ENCODE measurements at places on chromosomes 2 and 18. TPM values are rescaled to one million over a fixed set of nuclear protein-coding genes. Genes with fewer than 3 reads are reported as not detected.

Gene SPAST
- 37.6 TPM for total RNA-seq

Gene LYG2
- total RNA-seq, result not detected

Gene HIBCH
- total RNA-seq, result 14.2 TPM

Gene GAD1
- not detected for total RNA-seq

Gene HRH4
- 0.10 TPM for total RNA-seq

Gene TXNDC2
- total RNA-seq, result 0.10 TPM

Gene SKOR2
- total RNA-seq, result not detected

Gene DUSP28
- 2.6 TPM for total RNA-seq

Gene KCNF1
- 1.3 TPM for total RNA-seq

Gene IFIH1
- total RNA-seq, result 5.9 TPM

Gene CYRIA
- total RNA-seq, result 31.4 TPM

Gene PPM1G
- total RNA-seq, result 120 TPM

Gene CREG2
- 8.6 TPM for total RNA-seq

Gene CLEC4F
- total RNA-seq, result not detected

Gene ZBTB7C
- not detected for total RNA-seq

Gene CPLX4
- not detected for total RNA-seq

Gene CAVIN2
- 335 TPM for total RNA-seq

Gene ABCG8
- not detected for total RNA-seq

Gene DHRS9
- 3.7 TPM for total RNA-seq

Gene CDH7
- total RNA-seq, result not detected

Gene ZEB2
- 16.7 TPM for total RNA-seq

Gene C1QL2
- not detected for total RNA-seq

Gene TDRD15
- total RNA-seq, result not detected

Gene VWC2L
- total RNA-seq, result not detected

Gene CERKL
- not detected for total RNA-seq

Gene FEZ2
- total RNA-seq, result 90.5 TPM

Gene PSMA8
- not detected for total RNA-seq
